ENCODE measurements at places on chromosomes 11 and 22. TPM values are rescaled to one million over a fixed set of nuclear protein-coding genes. Genes with fewer than 3 reads are reported as not detected.
A peak's percentile ranks its signal among the peaks of the same experiment; 100 is the strongest.

OR51B2 gene
- total RNA-seq, result not detected

- no peak overlapping the region for H3K27ac ChIP-seq
- no peaks in the 10 kb centered on the region for H3K36me3 ChIP-seq
- no peak overlapping the region for H3K4me3 ChIP-seq
- peaks cover 2% of the 10 kb centered on the region for H3K27me3 ChIP-seq
- no peak for DNase-seq
Measured at GRCh38 chr22:44431256-44431655, 66.8 kb downstream of the RTL6 start.

GRCh38 chr11:60056349-60056969, at the start of gene MS4A3:
TSS of gene MS4A3 (plus strand) at chr11:60056665. CDS start at chr11:60061161, 4,496 bp downstream.
- H3K4me1 ChIP-seq, result no peaks in the 10 kb centered on the region
- no peaks in the 10 kb centered on the region for H3K36me3 ChIP-seq

- H3K4me1 ChIP-seq, result peaks cover 20% of the 10 kb centered on the region
- H3K36me3 ChIP-seq, result no peaks in the 10 kb centered on the region
- H3K27ac ChIP-seq, result no peak overlapping the region
- H3K4me3 ChIP-seq, result no peak overlapping the region
Measured at GRCh38 chr11:71580057-71581003, 2.3 kb downstream of the KRTAP5-11 start.

DNA sequence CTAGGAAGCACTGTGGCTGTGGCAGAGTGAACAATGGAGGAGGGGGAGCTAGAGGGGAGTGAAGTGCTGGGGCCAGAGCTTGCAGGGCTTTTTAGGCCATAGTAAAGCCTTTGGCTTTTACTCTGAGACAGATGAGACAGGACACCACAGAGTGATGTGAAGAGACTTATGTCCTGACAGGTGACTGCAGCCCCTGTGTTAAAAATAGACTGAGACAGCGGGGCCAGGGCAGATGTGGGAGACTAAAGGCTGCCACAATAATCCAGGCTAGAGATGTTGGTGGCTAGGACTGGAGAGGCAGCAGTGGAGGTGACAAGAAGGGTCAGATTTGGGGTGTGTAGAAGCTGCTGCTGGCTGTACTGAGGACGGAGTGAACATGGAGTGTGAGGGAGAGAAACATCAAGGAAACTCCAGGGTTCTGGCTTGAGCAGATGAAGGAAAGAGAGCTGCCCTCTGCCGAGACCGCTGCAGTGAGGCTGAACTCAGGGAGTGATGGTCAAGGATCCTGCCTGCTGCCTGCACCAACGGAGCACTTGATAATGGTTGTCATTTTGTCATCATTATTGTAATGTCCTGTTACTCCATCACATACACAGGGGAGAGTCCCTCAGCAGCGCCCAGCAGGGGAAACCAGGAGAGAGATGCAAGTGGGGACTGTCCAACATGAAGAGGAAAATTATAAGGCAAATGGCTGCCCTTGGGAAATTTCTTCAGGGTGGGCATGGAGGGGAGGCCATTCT, 27.4 kb downstream of the SLC43A1 start:
- DNase-seq, result no peak
- H3K27ac ChIP-seq, result no peak overlapping the region
- H3K4me1 ChIP-seq, result peaks cover 6% of the 10 kb centered on the region
- no peak overlapping the region for H3K4me3 ChIP-seq
- peaks cover 11% of the 10 kb centered on the region for H3K36me3 ChIP-seq

GRCh38 chr11:120184946-120185705, 25.7 kb upstream of the OAF start:
- H3K27ac ChIP-seq, result no peak overlapping the region
- no peak for DNase-seq
- no peak overlapping the region for H3K4me3 ChIP-seq

DNA sequence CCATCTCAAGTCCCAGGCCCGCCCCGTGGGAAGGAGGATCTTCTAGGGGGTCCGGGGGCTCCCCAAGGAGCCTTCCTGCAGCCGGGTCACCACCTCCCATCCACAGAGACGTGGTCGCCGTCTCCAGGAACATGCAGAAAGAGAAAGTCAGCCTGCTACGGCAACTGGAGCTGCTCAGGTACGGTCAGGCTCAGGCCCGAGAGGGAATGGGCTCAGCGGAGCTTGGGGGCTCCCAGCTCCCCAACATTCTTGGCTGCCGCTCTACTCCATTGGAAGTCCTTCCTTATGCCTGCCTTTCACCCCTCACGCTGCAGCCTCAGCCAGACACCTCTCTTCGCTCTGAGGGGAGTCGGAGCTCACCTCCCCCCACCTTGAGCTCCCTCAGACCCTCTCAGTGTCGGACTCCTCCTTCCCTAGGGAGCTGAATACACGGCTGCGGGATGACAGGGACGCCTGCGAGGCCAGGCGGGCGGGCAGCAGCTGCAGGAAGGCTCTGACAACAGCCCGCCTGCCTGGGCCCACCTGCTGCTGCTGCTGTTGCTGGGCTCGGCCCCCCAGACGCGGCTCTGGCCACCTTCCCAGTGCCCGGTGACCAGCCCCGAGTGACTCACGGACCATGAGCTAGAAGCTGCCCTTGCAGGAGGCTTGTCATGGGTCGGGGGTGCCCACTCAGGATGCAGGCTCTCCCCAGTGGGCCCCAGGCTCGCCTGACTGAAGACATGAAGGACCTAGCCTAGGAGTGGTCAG, 1.5 kb upstream of the CD151 start:
- peaks cover 6% of the 10 kb centered on the region for H3K4me1 ChIP-seq
- peaks cover 37% of the 10 kb centered on the region for H3K27me3 ChIP-seq

DNA sequence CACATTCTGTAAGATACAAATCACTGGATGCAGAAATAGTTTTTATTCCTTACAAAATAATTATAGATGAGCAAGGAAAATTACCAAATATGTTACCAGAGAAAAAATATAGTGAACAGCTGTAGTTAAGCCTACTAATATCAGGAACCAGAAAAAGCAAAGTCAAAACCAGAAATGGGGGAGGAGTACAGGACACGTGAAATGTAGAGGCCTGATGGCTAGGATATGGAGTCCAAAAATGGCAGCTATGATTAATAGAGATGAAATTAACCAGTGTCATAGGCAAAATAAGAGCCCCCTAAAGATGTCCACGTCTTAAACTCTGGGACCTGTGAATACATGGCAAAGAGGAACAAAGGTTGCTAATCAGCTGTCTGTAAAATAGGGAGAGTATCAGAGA, 34.1 kb downstream of the MRE11 start:
- no peak for DNase-seq
- H3K27ac ChIP-seq, result no peak overlapping the region
- peaks cover 36% of the 10 kb centered on the region for H3K36me3 ChIP-seq
- H3K4me3 ChIP-seq, result no peak overlapping the region
- H3K4me1 ChIP-seq, result no peaks in the 10 kb centered on the region

DNA sequence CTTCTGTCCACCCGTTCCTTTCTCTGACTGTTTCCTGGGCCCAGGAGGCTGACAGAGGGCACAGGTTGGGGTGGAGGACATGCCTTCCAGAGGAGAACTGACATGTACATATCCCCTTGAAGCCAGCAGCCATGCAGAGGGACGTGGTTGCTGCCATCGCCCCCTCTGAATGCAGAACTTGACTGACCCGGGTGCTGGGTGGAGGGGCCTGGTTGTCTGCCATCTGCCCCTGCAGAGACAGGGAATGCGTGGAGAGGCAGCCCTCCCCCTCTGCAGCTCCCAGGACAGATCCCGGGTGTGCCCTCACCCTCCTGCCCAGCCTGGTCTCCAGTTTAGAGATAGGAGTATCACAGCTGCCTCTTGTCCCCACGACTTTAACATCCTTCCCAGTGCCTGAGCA, 383.0 kb upstream of the B3GAT1 start:
- no peak for DNase-seq
- no peak overlapping the region for H3K27ac ChIP-seq
- no peaks in the 10 kb centered on the region for H3K36me3 ChIP-seq
- H3K27me3 ChIP-seq, result peaks cover 10% of the 10 kb centered on the region

DNA sequence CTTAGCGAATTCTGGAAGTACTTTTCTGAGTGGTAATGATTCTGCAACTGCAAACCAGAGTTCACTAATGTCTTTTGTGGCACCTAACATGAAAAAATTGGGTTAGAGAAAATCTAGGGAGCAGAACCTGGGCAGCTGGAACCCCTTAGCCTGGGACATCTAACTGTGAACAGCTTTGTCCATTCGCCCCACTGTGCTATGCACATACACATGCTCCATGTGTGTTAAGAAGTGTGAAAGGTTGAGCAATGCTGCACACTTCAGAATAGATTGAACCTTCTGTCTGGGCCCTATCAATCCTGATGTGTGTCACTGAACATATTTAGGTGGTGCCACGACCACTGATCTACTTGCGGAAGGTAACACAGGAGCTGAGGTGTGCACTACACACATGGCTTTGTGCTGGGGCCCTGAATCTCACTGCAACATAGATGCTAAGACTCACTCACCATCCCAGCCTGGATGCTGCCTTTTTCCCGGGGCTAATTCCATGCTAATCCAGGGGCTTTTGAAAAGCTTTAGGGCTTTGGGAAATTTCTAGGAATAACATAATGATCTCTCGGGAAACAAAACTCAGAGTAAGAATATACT, 976.2 kb downstream of the NTM start:
- no peak for DNase-seq
- no peak overlapping the region for H3K27ac ChIP-seq
- H3K4me3 ChIP-seq, result no peak overlapping the region
- H3K4me1 ChIP-seq, result no peaks in the 10 kb centered on the region
- no peaks in the 10 kb centered on the region for H3K36me3 ChIP-seq

DNA sequence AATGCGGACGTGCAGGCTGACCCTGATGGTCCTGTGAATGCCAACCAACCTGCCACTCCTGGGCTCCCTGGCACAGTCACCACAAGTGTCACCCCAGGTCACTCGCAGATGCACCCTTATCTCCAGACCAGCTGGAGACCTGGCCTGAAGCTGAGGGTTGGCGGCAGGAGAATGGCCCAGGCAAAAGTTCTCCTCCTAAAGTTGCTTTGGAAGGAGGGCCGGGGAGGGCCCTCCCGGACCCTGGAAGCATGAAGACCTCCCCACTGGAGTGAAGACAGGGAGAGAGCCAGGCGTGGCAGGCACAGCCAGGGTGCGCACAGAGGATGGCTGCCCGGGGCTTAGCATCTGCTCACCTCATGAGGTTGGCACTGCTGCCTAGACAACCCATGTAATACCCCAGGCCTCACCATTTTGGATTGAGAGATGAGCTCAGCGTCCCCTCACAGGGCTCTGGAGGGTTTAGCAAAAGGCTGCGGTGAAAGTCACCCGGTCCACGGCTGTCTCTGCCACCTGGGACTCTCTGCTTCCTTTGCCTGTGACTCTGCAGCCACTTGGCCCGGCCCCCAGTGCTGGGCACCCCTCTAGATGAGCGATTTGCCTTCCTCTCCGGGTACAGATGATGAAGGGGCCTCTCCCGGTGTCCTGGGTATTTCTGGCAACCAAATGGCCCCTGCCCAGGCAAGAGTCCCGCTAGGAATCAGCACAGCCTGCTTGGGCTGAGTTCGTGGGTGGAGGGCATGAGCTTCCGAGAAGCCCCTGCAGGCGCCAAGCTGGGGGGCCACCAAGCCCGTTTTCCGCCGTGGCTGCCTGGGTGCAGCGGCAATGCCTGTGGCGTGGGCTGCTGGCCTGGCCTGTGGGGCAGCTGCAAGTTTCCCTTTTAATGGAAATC, 48.3 kb upstream of the SEPTIN5 start:
- H3K36me3 ChIP-seq, result no peaks in the 10 kb centered on the region
- H3K27me3 ChIP-seq, result peaks cover 15% of the 10 kb centered on the region
- H3K27ac ChIP-seq, result no peak overlapping the region
- H3K4me1 ChIP-seq, result no peaks in the 10 kb centered on the region

DNA sequence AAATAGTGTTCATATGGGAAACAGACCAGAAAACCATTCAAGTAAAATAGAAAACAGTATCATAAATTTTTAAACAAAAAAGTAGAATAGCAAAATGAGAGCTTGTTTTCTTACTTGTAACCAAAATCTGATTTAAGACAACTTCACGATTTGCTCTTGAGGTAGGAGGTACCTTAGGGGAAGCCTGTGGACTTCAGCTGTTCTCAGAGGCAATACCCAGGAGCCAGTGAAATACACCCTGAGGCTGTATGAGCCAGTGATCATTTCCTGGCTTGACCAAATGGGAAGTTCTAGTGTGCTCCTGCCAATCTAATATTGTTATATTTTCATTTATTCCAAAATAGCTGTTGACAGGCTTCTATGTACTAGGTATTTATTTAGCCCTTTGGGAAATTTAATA, 104.8 kb downstream of the ARHGAP42 start:
- H3K36me3 ChIP-seq, result no peaks in the 10 kb centered on the region
- no peak overlapping the region for H3K4me3 ChIP-seq
- DNase-seq, result no peak
- H3K27me3 ChIP-seq, result no peaks in the 10 kb centered on the region
- H3K4me1 ChIP-seq, result no peaks in the 10 kb centered on the region

- H3K27ac ChIP-seq, result no peak overlapping the region
- DNase-seq, result no peak
- H3K27me3 ChIP-seq, result peaks cover 2% of the 10 kb centered on the region
- peak overlapping the region; percentile 96 for H3K4me3 ChIP-seq
- peaks cover 23% of the 10 kb centered on the region for H3K4me1 ChIP-seq
Measured at GRCh38 chr11:95230810-95231126, 234 bp downstream of the SESN3 start.
